Small intestine (tissue), 16 donors: ENCODE measurements at places on chromosomes 2 and 18. TPM values are rescaled to one million over a fixed set of nuclear protein-coding genes. Genes with fewer than 3 reads are reported as not detected.

HDLBP gene
- polyA plus RNA-seq = 193 TPM

ID2 gene
- 116 TPM for polyA plus RNA-seq

AQP12A gene
- 4.6 TPM for polyA plus RNA-seq

DNA sequence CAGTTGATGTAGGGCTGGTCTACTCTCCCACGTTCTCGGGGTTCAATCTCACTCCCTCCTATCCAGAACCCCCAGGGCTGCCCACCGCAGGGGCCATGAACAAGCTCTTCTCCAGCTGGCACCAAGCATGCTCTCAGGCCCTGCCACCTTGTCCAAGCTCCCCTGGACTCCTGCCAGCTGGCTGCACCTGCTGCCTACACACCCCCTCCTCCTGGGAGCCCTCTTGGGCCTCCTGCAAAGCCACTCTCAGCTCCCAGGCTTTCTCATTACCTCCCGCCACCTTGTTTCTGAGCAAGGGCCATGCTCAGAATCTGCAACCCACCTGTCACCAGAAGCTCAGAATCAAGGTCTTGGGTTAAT, 56.0 kb downstream of the HDAC4 start:
- no peak for DNase-seq

- no peak for DNase-seq
Observed at GRCh38 chr18:28834889-28835288, 658.0 kb upstream of the CDH2 start.

PROM2 gene
- 17.9 TPM for polyA plus RNA-seq

DNA sequence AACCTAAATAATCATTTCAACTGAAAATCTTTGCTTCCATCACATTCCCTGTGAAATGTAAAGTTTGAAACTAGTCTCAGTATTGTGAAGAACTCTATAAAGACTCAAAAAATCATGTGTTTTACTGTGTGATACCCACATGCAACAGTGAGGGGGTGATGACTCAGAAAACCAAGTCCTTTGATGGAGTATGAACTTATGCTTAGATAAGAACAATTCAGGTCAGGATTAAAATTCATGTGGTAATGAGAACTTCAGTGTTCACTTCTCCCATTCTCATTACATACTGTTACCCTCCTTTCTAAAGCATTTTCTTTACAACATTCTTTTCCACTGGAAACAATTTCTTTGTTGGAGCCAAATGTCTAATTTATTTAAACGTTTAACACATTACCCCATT, 360.2 kb downstream of the FSIP2 start:
- no peak for DNase-seq

DNA sequence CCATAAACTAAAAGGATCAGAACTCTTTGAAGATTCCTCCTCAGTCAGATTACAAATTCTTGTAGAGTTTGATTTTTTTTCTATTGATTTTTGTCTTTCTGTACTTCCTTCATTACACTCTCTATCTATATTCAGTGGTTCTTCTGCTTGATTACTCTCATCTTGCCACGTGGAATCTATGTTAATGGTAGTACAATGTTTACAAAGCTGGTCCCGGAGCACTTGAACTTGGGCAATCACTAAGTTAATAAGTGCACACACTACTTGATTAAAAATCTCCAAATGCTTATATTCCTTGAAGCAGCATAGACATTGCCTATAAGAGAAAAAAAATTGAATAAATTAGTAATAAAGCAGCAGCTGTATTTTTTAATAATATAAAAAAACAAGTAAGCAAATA, 65.1 kb downstream of the USP34 start:
- peak; percentile 46 for DNase-seq

GRCh38 chr18:8816220-8816619, 110.9 kb downstream of the MTCL1 start:
- no peak for DNase-seq

- no peak for DNase-seq
Observed at GRCh38 chr2:227152093-227152766, 11.8 kb downstream of the COL4A4 start.

GRCh38 chr2:198957181-198957580, 500.6 kb downstream of the SATB2 start:
- DNase-seq = no peak

- no peak for DNase-seq
Observed at GRCh38 chr18:77374446-77374805, 124.8 kb downstream of the GALR1 start.

DNA sequence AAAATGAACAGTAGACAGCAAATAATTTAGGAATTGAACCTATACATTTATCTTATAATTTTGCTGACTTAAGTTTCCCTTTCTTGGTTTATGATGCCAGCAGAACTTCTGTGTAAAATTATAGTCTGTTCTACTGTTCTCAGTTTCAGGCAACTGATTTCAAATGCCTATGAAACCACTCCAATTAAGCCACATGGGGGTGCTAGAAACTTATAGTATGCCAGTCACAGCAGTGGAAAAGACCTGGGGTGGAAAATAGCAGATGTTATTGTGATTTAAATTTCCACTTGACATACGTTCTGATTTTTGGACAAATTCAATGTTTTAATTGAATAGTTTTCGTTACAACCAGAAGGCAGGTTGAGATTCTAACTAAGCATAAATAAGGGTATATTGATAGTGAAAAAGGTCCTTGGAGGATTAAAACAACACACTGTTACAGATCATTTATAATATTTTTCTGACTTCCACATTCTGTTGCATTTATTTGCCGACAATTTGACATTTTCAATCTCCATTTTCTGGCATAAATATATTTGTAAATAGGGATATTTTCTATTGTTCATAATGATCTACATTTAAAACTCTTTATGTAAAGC, 61.4 kb downstream of the CPS1 start:
- DNase-seq = peak; percentile 32
